ENCODE measurements at places on chromosomes 7 and 10.

- DNase-seq = no peak
These were observed 48.1 kb downstream of the PDLIM1 start for GRCh38 chr10:95242581-95243317.

DNA sequence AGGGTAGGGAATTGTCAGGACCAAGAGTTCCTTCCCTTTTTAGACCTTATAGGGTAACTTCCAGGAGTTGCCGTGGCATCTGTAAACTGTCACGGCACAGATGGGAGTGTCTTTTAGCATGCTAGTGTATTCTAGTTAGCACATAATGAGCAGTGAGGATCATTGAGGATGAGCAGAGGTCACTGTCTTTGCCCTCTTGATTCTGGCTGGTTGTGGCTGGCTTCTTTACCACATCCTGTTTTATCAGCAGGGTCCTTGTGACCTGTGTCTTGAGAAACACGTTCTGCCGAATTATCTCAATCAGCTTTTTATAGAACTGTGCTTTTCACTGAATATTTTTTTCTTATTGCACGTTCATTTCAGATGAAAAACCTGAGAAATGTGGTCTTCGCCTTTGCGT lies 41.5 kb downstream of the MINPP1 start:
- no peak for DNase-seq

DNA sequence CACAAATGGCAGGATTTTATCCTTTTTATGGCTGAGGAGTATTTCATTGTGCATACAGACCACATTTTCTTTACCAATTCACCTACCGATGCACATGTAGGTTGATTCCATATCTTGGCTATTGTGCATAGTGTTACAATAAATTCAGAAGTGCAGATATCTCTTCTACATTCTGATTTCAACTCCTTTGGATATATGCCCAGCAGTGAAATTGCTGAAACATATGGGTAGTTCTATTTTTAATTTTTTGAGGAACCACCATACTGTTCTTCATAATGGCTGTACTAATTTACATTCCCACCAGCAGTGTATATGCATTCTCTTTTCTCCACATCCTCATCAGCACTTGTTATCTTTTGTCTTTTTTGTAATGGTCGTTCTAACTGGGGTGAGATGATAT lies 1290.3 kb downstream of the XPNPEP1 start:
- no peak for DNase-seq

DNA sequence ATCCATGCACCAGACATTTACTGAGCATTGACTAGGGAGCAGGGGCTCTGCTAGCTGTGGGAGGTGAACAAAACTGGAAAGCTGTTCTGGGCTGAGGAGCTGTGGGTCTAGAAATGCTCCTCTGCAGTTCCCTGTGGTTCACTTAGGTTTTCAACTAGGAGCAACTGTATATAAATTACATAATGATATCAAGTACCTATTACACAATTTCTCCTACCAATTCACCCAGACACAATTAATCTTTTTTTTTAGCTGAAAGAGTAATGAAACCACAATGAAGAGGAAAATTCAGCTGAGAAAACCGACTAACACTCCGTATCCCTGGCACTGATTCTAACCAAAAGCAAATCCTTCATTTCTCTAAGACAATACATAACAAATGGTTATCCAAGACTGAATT lies 39.4 kb downstream of the COL28A1 start:
- DNase-seq = no peak

- no peak for DNase-seq
These were observed 134.3 kb downstream of the CFAP58 start for GRCh38 chr10:104487794-104488438.
